ENCODE measurements at places on chromosomes 7 and 10.

- peak overlapping the region; percentile 96 for H3K4me3 ChIP-seq
- peaks cover 70% of the 10 kb centered on the region for H3K4me1 ChIP-seq
- peak; percentile 47 for DNase-seq
Observed at GRCh38 chr7:26153823-26154783, 2.1 kb downstream of the NFE2L3 start.

- no peak for DNase-seq
- H3K27ac ChIP-seq: no peak overlapping the region
- H3K27me3 ChIP-seq: peaks cover 8% of the 10 kb centered on the region
- H3K4me1 ChIP-seq: peaks cover 3% of the 10 kb centered on the region
- no peak overlapping the region for H3K4me3 ChIP-seq
- no peaks in the 10 kb centered on the region for H3K36me3 ChIP-seq
Observed at GRCh38 chr7:28481091-28481926, 69.0 kb downstream of the CREB5 start.

- no peak overlapping the region for H3K4me3 ChIP-seq
- no peaks in the 10 kb centered on the region for H3K4me1 ChIP-seq
- H3K27ac ChIP-seq: no peak overlapping the region
- no peak for DNase-seq
Observed at GRCh38 chr7:28355635-28356319, 56.5 kb upstream of the CREB5 start.

DNA sequence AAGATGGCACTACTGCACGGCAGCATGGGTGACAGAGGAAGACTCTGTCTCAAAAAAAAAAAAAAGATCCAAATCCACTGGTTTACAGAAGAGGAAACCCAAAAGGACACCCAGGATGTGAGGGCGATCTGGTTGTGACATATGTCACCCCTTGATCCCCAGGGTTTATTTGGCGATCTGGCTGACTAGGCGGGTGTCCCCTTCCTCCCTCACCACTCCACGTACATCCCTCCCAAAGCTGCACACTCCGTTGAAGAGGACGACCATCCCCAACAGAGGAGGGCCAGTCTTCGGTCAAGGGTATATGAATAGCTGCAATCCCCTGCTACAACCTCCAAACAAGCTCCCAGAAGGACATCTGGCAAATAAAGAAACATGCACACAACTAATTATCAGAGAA, 111.6 kb downstream of the HTR5A start:
- H3K27ac ChIP-seq: no peak overlapping the region
- peaks cover 9% of the 10 kb centered on the region for H3K27me3 ChIP-seq
- H3K4me1 ChIP-seq: no peaks in the 10 kb centered on the region
- DNase-seq: no peak
- H3K4me3 ChIP-seq: no peak overlapping the region
- H3K36me3 ChIP-seq: peaks cover 7% of the 10 kb centered on the region

DNA sequence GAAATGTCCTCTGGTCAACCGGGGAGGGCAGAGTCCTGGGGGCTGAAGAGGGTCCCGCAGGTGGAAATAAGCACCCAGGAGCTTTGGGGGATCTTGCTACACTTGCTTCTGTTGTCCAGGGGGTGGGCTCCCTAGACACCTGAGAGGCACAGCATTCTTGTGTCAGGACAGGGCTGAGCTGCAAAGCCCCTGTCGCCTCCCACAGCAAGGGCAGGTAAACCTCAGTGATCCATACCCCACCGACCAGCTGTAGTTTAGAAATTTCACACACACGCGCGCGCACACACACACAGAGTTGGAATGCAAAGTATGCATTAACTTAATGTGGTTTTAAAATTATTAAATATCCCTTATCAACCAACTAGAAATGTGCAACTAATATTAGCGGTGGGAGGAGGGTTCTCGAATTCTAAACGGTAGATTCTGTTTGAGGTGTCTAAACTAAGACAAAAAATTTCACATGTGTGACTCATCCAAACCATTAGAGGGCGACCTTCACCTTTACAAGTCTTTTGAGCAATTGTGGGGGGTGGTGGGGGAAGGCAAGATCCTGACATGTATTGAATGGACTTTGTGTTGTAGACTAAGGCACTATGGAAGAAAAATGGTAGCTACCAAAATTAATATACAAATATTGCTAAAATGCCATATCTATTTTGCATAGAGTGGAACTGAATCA, 34.3 kb upstream of the PTF1A start:
- H3K4me3 ChIP-seq: no peak overlapping the region
- no peaks in the 10 kb centered on the region for H3K36me3 ChIP-seq
- H3K27me3 ChIP-seq: peaks cover 22% of the 10 kb centered on the region
- peak; percentile 29 for DNase-seq
- H3K4me1 ChIP-seq: peaks cover 3% of the 10 kb centered on the region
- H3K27ac ChIP-seq: no peak overlapping the region

DNA sequence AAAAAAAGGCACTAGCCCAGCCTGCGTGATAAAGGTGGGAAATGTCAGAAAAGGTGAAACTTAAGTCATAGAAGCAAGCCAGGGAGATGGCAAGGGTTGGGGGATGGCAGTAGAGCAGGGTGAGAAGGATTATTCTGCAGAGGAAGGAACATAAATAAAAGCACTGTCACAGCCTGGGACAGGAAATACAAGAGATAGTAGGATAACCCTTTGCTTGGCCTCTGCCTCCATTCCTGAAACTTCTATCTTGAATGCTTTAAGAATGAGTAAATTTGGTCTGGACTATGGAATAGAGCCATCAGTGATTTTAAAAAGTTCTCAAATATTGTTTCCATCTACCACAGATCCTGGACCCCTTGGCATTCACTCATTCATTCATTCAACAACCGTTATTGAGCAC, 50.0 kb downstream of the ABCC2 start:
- H3K4me1 ChIP-seq: peaks cover 5% of the 10 kb centered on the region
- H3K27ac ChIP-seq: no peak overlapping the region
- H3K4me3 ChIP-seq: no peak overlapping the region
- no peak for DNase-seq
- peaks cover 3% of the 10 kb centered on the region for H3K36me3 ChIP-seq
- H3K27me3 ChIP-seq: no peaks in the 10 kb centered on the region

DNA sequence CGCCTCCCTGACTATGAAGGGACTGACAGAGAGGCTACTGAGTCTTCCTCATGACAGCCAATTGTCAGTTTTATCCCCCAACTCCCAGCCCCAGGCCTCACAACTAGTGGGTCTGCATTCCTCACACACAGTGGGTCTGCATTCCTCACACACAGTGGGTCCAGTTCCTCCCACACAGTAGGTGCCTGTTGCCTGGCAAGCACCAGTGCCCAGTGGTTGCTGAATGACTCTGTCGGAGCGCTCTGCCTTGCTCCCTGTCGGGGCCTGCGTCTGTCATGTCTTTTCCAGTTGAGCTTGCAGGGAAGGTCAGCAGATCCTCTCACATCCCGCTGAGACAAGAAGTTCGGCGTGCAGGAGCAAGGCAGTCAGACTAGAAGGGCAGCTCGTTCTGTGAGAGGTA, 590.0 kb upstream of the MKI67 start:
- H3K36me3 ChIP-seq: no peaks in the 10 kb centered on the region
- H3K4me3 ChIP-seq: no peak overlapping the region
- H3K4me1 ChIP-seq: no peaks in the 10 kb centered on the region
- H3K27ac ChIP-seq: no peak overlapping the region
- peaks cover 2% of the 10 kb centered on the region for H3K27me3 ChIP-seq
- DNase-seq: no peak

DNA sequence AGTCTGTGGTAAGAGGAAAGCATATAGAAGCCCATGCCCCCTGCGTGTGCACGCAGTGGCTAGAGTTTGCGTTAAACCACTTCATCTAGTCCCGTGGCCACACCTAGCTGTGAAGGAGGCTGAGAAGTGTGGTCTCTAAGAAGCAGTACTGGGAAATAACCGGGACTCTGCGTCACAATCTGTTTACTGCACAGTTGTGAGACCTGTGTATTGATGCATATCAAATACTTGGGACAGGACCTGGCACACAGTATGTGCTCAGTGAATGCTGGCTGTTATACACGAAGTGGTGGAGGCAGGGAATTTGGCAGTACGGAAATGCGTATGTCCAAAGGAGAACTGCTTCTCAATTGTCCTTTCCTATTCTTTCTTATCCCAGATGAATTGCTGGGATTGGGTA, 149.5 kb downstream of the ARHGAP21 start:
- no peak overlapping the region for H3K4me3 ChIP-seq
- H3K27me3 ChIP-seq: peaks cover 16% of the 10 kb centered on the region
- no peak for DNase-seq

DNA sequence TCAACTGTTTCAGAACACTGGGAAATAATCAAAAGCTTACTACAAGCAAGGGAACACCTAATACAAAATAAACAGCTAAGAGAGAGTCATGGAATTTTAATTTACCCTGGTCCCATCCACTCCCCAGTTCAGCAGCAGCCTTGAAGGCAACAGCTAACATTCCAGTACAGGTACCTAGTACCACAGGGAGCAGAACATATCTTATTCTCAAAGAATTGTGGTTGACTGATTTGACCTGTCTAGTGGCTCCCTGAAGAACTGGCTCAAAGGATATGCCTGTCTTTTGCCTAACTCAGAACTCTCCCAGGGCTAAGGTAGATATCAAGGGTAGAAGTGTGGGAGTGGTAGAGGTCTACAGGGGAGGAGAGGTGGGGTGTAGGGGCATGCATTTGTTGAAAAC, 32.3 kb downstream of the SMURF1 start:
- H3K27me3 ChIP-seq: no peaks in the 10 kb centered on the region
- H3K36me3 ChIP-seq: peaks cover 19% of the 10 kb centered on the region
- H3K4me3 ChIP-seq: no peak overlapping the region
- H3K27ac ChIP-seq: peak overlapping the region; percentile 52

DNA sequence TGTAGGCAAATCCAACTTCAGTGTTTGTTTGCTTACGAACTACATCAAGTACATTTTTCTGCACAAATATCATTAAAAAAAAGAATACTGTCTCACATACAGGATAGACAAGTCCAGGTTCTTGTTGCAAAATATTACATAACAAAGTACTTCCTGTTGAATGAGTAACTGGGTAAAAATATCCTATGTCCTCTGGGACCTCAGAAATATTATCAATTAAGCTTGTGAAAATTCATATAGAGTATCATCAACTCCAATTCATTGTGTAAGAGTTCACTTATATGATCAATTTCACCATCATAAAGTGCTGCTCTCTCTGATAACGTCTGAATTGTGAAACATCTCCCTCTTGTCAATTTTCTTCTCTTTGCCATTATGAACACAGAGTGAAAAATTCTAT, 22.6 kb downstream of the HERC4 start:
- H3K27ac ChIP-seq: no peak overlapping the region
- H3K27me3 ChIP-seq: no peaks in the 10 kb centered on the region
- DNase-seq: no peak
- H3K36me3 ChIP-seq: peaks cover 11% of the 10 kb centered on the region
- H3K4me1 ChIP-seq: peaks cover 29% of the 10 kb centered on the region
